Left lung (tissue), 14 donors: ENCODE measurements at places on chromosomes 13 and 19. TPM values are rescaled to one million over a fixed set of nuclear protein-coding genes. Genes with fewer than 3 reads are reported as not detected.

GRCh38 chr19:46413262-46414031, at the start of gene CCDC8:
TSS of gene CCDC8 (minus strand) at chr19:46413564. CDS start at chr19:46412810, 754 bp downstream.
- peak; percentile 99 for DNase-seq

DNA sequence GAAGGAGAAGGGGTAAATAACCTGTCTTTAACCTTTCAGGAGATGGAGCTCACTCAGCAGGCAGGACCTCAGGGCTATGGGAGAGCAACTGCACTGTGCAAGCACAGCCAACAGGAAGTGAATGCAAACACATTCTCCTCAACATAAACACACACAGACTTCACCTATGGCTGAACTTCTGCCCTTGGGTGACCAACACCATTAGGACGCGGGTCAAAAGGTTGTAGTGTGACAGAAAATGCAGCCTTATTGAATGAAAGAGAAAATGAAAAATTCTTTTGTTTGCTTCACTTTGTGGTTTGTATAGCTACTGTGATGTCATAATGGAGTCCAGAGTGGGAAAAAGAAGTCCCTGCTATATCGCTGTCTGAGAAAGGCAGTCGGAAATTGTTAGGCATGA, 323.0 kb downstream of the NDFIP2 start:
- no peak for DNase-seq

Gene RFPL4AL1
- polyA plus RNA-seq = 0.18 TPM

Gene LHB
- polyA plus RNA-seq = not detected

Gene FLT3LG
- 7.8 TPM for polyA plus RNA-seq

GRCh38 chr13:109372666-109373065, 413.7 kb downstream of the IRS2 start:
- DNase-seq = no peak

DNA sequence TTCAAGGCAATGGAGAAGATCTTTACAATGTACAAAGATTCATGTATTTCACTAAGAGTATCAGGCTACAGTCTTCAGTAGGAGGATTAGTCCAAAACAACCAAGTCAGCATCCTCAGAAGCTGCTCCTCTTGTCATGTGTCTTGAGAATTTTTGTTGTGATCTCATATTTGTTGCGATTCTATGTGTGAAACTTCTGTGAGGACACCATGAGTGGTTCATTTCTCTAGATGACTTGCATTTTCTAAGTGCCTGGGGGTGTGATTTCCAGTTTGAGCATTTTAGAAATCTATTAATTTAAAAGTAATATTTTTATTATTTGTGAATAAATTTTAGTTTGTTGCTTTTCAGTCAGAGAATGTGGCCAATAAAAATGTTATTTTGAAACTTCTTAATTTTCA, 94.5 kb downstream of the RAP2A start:
- DNase-seq = no peak

DNA sequence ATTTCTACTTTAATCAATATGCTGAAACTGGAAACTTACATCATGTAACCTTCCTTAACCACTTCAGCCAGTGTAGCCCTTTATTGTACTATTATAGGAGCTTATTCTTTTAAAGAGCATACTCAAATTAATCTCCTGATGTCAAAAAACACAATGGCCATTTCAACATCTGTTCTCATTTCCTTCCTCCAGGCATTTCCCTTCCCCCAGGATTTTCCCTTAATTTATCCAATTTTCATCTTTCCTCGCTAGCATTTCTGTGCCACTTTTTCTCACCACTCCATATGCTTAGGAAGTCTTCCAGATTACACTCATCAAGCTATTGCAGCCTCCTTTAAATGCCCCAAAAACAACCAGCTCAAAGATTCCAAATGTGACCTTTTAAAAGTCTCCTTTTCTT, 265.0 kb downstream of the PCDH9 start:
- DNase-seq = no peak

DNA sequence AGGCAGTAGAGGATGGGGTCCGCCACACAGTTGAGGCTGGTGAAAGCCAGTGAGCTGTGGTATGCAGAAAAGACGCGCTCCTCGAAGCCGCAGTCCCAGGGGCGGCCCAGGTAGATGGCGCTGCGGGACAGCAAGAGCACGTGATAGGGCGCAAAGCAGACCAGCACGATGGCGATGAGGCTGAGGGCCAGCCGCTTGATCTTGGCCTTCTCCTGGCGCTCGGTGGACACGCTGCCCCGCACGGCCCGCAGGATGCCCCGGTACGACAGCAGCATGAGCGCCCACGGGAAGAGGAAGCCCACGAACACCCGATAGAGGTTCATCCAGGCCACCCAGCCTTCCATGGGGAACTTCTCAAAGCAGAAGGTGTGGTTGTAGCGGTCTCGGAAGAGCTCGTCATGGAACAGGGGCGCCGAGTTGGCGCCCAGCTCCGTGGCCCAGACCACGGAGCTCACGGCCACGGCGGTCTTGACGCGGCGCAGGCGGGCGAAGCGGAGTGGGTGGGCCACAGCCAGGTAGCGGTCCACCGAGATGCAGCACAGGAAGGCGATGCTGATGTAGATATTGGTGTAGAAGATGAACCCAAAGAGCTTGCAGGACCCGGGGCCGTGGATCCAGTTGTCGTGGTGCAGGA, 6.5 kb upstream of the OPA3 start:
- no peak for DNase-seq

DNA sequence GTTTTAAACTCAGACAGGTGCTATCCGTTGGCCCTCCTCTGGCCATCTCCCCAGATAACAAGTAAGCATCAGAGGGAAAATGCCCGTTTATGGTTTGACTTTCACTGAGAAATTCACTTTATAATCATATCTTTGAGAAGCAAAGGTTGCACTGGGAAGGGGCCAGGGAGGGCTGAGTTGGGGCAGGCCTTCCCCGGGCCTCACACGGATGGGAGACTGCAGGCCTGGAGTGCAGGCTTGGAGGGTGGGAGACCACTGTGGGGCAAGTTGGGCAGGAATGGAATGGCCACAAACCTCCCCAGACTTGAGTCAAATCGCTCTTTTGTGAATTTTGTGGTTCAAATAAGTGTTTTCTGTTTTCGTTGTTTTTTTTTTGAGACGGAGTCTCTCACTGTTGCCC, 451.7 kb downstream of the TSHZ3 start:
- DNase-seq = no peak

Gene ZFR2
- 0.99 TPM for polyA plus RNA-seq

DNA sequence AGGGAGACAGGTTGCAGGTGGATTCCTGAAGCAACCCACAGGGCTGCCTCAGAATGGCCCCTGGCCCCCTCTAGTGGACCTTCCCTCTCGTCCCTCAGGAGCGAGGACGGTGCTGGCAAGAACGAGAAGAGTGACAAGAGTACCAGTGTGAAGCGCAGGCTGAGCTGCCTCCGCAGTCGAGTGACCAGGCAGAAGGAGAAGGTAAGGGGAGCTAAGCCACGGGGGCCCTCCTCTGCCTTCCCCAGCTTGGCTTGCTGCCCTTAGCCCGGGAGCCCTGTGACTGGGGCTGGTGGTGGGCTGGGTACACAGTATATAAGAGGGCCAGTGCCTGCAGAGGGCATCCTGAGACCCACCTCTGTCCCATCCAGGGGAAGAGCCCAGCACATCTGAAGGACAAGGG, 34.0 kb downstream of the ARHGEF18 start:
- DNase-seq = no peak

GRCh38 chr13:22040810-22041364, 370.0 kb downstream of the FGF9 start:
- no peak for DNase-seq

Gene PEAK3
- polyA plus RNA-seq = 0.25 TPM

DNA sequence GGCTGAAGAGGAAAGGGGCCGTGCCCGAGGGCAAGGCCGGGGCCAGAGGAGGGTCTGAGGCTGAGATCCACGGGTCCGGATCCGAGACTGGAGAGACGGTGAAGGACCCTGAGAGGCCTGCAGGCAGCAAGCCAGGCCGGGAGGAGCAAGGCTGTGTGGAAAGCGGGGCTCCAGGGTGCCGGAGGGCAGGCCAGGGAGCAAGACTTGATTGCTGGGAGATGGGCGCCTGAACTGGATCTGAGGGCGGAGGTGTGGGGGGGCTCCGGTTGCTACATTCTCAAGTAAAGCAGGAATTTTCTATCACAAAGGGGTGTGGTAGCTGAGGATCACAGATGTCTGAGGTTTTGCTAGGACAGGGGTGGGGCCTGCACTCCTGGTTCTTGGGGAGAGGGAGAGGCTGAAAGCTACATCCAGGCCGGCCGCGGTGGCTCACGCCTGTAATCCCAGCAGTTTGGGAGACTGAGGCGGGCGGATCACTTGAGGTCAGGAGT, 3.8 kb downstream of the MAMSTR start:
- no peak for DNase-seq

GRCh38 chr19:2047449-2048103, 3.5 kb downstream of the MKNK2 start:
- peak; percentile 76 for DNase-seq

Gene KRTDAP
- 2.0 TPM for polyA plus RNA-seq

Gene WASF3
- 22.9 TPM for polyA plus RNA-seq

DNA sequence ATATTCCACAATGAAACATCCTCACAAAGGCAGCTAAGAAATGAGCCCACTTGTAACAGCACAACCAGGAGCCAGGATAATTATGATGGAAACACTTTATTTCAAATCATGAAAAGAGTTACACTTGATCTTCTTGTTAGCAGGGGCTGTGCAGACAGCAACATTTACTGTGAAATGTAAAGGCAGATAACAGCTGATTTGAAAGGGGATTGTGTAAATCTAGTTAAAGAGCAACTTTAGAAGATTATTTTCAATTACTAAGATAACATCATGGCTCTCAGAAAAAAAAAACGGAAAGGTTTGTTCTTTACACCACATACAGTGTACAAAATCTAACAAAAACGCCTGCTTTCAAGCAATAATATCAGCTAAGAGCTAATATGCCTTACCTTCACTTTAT, 22.4 kb downstream of the ENOX1 start:
- no peak for DNase-seq

- no peak for DNase-seq
Observed at GRCh38 chr19:28577666-28578065, 635.3 kb downstream of the UQCRFS1 start.

DNA sequence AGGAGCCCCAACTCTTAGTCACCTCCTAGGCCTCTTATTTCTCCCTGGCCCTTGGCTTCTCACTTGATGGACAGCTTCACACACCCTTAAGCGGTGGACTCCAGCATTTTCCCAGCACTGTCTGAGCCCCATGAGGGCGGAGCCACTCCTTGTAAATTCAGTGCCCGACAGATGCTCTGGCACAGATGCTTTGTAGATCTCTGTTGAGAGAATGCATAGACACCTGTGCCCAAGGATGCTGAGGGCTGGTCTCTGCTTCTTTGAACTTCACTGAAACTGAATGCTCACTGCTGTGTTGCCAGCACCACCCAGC, 3.3 kb downstream of the SYCN start:
- DNase-seq = no peak

Gene ZNF492
- 2.2 TPM for polyA plus RNA-seq

- DNase-seq = no peak
Observed at GRCh38 chr19:7547159-7547558, 11.6 kb downstream of the PNPLA6 start.

Gene MAP4K1
- 3.6 TPM for polyA plus RNA-seq

DNA sequence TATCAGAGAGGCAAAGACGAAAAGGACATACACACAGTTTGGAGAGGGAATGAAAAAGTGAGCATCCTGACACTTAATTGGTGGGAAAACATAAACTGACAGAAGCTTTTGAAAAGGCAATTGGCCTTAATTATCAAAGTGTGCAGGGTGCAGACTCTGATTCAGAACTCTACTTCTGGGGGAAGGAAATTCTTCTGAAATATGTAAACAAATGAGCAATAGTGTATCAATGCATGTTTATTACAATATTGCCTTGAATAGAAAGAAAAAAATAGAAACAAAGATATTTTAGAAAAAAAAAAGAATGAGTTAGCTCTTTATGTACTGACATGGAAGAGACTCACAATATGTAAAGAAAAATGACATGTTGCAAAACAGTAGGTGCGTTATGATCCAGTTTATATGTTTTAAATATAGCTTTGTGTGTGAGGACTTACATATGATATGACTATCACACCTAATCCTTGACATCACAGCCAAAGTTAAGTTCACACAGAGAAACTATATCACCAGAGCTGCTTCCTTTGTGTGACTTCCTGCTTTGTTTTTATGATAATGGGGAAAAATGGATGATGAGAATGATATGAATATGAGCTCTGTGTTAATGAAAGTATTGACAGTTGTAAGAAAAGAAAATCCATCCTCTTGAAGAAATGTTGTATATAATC, 182.4 kb downstream of the KCTD12 start:
- DNase-seq = no peak

DNA sequence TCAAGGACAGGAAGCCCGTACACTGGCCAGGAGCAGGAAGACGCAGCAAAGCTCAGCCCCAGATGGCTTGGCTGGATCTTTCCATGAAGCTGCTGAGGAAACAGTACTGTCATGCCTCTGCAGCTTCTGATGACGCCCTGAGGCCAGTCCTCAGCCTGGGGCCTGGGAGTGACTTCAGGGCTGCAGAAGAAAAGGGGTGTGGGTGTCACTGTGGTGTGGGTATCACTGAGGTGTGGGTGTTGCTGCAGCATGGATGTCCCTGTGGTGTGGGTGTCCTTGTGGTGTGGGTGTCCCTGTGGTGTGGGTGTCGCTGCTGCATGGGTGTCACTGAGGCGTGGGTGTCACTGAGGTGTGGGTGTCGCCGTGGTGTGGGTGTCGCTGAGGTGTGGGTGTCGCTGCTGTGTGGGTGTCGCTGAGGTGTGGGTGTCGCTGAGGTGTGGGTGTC, 12.0 kb upstream of the GAS6 start:
- no peak for DNase-seq

Gene ZMYM5
- 33.4 TPM for polyA plus RNA-seq

- no peak for DNase-seq
Observed at GRCh38 chr19:58338825-58339558, 12.2 kb downstream of the ZSCAN22 start.

DNA sequence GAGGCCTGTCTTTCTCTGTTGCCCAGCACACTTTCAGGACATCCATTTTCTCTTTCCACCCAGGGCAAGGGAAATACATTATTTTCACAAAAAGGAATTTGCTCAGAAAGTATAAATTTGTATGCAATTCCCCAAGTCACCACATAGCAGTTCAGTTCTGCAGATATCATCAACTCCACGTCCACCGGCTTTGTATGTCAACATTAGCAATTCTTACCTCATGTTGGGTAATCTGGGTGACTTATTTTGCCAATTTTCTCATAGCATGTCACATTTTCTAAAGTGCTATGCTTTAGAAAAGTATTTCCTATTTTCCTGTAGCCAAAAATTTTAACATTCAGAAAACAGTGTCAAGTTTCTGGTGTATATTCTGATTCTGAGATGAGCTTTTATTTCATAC, 501.8 kb downstream of the EFNB2 start:
- no peak for DNase-seq

Gene SPINT2
- 219 TPM for polyA plus RNA-seq

DNA sequence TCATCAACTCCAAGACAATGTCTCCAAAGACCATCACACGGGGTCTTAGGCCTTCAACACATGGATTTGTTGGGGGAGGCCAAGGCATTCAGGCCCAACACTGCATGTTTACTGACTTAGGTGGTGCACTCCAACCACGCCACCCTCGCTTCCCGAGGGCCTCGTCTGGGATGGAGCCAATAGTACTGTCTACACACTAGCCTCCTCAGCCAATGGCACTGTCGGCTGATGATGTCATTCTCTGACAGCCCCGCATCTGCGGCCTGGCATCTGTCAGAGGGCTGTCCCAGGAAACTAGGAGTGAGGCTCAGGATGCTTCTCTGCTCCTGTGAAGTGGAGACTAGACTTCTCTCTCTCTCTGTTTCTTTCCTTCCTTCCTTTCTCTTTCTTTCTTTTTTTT, 96.6 kb downstream of the TEX26 start:
- no peak for DNase-seq
